ENCODE measurements at places on chromosomes 3 and 15. TPM values are rescaled to one million over a fixed set of nuclear protein-coding genes. Genes with fewer than 3 reads are reported as not detected.

The ACVR2B gene
- 17.7 TPM for total RNA-seq

The ADGRG7 gene
- not detected for total RNA-seq

The TGM5 gene
- not detected for total RNA-seq

The CELSR3 gene
- total RNA-seq, result under 0.01 TPM

The GALNT15 gene
- 3.7 TPM for total RNA-seq

The P2RY13 gene
- 2.6 TPM for total RNA-seq

The TTLL13 gene
- not detected for total RNA-seq

The SOX14 gene
- not detected for total RNA-seq

The PIK3R4 gene
- total RNA-seq, result 58.5 TPM

The FANCD2OS gene
- total RNA-seq, result not detected

The GREM1 gene
- total RNA-seq, result 0.52 TPM

The CTXN2 gene
- total RNA-seq, result not detected

The LINS1 gene
- 15.1 TPM for total RNA-seq

The FBXO40 gene
- total RNA-seq, result 4.2 TPM

The HYAL2 gene
- 43.8 TPM for total RNA-seq

The SKIL gene
- 32.4 TPM for total RNA-seq

The FGF12 gene
- 2.1 TPM for total RNA-seq

The SAMD7 gene
- total RNA-seq, result not detected

The TPM1 gene
- 4,149 TPM for total RNA-seq

The ETFA gene
- 129 TPM for total RNA-seq

The C3orf20 gene
- 0.52 TPM for total RNA-seq

The GP9 gene
- total RNA-seq, result not detected

The NSUN3 gene
- 17.2 TPM for total RNA-seq

The HIGD2B gene
- not detected for total RNA-seq

The ARRDC4 gene
- 10.4 TPM for total RNA-seq

The GABRR3 gene
- total RNA-seq, result not detected

The CFAP92 gene
- 1.6 TPM for total RNA-seq

The C3orf70 gene
- total RNA-seq, result 4.2 TPM

The MOBP gene
- not detected for total RNA-seq

The EXD1 gene
- total RNA-seq, result not detected

The TIGIT gene
- total RNA-seq, result not detected

The MYLK gene
- total RNA-seq, result 26.6 TPM

The ACTC1 gene
- 1,126 TPM for total RNA-seq

The LAMB2 gene
- 601 TPM for total RNA-seq
